Uterus (tissue), 4 donors: ENCODE measurements at places on chromosomes 13 and 19.
A peak's percentile ranks its signal among the peaks of the same experiment; 100 is the strongest.

DNA sequence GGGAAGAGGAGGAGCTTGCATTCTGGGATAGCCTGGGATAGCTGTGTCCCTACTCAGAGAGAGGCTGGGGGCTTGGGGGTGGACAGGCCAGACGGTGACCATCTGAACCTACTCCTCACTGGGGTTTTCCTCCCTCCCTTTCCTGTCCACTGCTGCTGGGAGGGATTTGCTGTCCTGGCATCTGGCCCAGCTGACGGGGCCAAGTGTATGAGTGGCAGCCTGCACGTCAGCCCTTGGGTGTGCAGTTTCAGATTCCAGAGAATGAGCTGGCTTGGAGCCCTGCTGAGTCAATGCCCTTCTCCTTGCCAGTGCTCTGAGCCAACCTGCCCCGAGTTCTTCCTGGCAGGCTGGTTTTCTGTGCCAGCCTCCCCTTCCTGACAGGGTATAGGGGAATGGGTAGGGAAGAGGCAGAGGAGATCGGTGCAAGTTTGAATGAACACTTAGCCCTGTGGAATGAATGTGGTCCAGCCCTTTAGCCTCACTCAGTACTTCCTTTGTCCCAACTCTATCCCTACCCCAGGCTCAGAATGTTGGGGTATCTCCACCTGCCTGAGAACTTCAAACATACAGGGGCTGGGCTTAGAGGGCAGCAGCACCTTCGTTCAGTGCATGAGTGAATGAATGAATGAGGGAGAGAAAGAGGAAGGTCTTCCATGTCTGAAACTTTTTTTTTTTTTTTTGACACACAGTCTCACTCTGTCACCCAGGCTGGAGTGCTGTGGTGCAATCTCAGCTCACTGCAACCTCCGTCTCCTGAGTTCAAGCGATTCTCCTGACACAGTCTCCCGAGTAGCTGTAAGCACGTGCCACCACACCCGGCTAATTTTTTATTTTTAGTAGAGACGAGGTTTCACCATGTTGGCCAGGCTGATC lies 1.8 kb upstream of the ANGPTL4 start:
- DNase-seq = peak; percentile 90

- DNase-seq = no peak
These were observed 615.9 kb downstream of the TBC1D4 start for GRCh38 chr13:74866101-74866500.

DNA sequence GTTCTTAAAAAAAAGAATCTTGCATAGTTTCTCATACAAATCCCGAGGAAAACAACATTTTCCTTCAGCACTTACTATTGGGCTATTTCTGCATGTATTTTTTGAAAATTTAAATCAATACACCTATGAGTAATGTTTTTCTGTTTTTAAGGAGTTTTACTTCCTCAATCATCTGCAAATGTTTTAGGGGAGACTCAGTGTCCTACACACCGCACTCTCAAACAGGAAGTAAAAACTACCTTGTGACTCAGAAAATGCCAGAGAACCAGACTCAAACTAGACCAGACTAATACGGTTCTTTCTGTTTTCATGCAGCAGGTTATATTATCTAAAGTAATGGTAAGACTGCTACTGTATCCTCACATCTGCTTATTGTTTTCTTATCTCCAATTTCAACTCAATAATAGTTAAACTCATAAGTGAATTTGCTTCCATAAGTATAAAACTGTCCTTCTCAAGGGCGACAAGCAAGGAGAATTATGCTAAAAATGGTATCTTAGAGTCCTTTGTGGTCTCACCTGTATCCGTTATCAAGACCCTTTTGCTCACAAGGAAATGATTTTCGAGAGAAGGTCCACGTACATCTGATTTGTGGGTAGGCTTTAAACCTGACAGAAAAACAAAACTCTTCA lies 52.5 kb downstream of the FLT3 start:
- DNase-seq = no peak

DNA sequence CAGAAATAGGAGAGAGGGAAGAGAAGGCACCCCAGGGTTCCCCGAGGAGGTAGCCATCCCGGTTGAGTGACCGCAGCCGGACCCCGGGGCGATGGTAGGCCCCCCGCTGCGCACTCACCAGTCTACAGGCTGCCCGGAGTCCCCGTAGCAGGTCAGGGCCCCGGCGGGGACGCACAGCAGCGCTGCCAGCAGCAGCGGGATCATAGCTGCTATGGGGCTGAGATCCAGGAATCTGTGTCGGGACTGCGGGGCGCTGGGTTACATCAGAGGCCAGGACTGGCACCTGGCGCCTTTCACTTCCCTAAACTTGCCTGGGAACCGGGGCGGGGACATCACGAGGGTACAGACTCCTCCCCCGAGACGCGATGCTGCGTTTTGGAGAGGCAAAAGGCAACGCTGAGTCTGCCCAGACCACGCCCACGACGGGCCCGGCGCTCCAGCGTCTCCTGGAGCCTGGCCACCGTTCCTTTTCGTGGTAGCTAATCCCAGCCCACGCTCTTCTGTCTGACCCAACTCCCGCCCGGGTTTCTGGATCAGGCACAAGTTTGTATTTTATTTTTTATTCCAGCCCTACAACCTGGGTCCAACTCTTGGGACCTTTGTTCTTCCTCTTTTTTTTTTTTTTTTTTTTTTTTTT lies at the start of gene DNASE2:
DNASE2 (minus strand) TSS at position 278 of the 637 bp plus-strand sequence; CDS start at position 204, 74 bp downstream.
- DNase-seq = peak; percentile 96

DNA sequence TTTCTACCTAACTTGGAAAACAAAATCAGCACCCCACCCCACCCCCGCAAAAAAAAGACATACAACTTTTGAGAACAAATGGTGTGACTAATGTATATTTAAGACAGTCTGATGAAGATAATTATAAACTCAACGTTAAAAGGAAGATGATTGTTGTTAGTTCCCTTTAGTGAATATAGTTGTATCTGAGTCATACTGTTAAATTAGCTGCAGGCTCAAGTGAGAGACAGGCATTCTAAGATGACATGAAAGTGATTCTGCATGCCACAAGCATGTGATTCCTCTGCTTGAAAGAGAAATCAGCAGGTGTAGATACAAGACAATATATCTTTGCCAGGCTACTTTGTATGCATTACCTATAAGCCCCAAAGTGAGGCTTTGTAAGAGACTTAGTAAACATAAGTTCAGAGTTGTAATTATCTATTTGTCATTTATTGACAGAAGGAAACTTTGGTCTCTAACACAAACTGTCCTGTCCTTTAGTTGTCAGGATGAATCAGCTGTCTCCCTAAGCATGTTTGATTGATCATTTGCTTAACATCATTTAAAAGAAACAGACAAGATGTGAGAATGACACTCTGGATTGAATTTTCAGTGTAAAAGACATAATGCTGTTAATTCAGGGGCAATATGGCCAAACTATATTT lies 319.4 kb upstream of the HTR2A start:
- DNase-seq = no peak

DNA sequence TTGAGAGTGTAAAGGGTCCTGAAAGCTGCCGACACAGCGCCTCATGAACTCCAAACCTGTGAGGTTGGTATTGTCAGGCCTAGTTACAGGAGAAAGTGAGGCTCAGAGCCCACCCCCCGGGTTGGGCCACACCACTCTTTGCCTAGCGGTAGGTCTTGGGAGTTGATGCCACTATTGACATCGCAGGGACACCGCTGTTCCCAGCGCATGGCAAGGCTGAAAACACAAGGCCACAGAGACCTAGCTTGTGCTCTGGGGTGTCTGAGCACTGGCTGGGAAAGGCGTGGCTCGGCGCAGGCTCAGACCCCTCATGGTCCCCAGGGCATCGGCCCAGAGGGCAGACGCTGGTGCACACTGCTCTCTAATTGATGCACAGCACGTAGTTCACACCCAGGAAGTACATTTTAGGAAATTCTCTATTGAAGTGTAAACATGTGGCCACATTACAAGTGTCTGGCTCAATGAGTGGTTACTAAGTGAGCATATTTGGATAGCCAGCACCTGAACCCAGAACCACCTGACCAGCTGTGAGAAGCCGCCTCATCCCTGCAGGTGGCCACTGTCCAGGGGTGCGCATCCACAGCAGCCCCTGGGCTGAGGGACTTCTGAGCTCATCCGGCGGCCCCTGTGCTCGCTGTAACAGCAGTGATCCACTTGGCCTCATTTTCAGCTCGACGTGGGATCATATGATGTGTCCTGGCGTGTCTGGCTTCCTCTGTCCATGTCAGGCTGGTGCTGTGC lies 27.3 kb downstream of the UPF1 start:
- DNase-seq = no peak

DNA sequence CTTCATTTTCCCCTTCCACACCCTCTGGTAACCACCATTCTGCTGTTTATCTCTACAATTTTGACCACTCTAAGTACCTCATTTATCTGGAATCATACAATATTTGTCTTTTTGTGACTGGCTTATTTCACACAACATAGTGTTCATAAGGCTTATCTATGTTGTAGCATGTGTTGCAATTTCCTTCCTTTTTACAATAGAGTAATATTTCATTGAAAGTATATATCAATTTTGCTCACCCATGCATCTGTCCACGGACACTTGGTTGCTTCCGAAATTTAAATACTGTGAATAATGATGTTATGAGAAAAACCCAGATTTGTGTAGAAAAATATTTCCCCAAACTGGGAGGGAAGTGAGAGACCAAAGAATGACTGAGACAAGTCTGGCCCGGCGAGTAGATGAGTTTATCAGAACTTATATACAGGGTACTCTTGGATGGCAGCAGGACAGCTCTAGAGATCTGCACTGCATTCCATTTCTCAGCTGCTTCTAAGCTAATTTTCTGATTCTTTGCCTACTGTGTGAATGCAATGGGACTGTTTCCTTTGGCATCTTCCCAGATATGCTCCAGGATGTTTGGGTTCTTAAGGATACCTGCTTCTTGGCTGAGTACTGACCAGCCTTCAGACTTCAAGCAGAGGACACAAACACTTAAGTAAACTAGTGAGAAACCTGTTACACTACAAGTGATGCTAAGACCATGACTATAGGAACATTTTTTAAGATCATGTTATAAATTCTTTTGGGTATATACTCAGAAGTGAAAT lies 834.0 kb upstream of the PCDH9 start:
- DNase-seq = no peak

- no peak for DNase-seq
These were observed 185.2 kb upstream of the IRS2 start for GRCh38 chr13:109971456-109972090.

DNA sequence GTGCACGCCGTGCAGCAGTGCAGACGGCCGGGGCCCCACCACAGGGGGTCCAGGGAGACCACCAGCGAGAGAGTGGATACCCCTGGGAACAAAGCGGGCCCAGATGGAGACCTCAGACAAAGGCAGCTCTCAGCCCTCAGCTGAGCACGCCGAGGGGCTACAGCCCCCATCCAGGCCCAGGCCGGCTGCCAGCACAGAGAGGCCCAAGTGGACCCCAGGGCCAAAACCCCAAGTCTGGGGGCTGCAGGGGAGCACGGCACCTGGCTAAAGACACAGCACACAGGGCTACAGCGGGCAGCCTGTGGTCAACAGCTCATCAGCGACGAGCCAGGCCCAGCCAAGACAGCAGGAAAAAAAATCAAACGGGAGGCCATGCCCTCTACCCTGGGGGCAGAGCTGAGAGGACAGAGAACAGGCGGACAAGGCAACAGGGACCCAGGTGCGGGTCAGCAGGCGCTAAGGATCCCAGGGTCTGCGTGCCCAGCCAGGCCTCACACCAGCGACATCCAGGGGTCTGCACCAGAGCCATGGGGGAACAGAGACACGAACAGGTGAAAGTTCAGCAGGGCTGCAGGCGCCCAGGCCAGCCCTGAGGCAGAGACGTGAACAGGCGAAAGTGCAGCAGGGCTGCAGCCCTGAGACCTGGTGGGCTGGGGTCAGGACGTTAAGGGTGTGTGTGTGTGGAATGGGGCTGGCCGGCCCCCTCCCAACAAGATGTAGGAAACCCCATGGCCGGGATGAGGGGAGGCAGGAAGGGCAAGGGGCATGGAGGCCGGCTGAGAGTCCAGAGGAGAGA lies 34.3 kb downstream of the RASA3 start:
- peak; percentile 14 for DNase-seq

DNA sequence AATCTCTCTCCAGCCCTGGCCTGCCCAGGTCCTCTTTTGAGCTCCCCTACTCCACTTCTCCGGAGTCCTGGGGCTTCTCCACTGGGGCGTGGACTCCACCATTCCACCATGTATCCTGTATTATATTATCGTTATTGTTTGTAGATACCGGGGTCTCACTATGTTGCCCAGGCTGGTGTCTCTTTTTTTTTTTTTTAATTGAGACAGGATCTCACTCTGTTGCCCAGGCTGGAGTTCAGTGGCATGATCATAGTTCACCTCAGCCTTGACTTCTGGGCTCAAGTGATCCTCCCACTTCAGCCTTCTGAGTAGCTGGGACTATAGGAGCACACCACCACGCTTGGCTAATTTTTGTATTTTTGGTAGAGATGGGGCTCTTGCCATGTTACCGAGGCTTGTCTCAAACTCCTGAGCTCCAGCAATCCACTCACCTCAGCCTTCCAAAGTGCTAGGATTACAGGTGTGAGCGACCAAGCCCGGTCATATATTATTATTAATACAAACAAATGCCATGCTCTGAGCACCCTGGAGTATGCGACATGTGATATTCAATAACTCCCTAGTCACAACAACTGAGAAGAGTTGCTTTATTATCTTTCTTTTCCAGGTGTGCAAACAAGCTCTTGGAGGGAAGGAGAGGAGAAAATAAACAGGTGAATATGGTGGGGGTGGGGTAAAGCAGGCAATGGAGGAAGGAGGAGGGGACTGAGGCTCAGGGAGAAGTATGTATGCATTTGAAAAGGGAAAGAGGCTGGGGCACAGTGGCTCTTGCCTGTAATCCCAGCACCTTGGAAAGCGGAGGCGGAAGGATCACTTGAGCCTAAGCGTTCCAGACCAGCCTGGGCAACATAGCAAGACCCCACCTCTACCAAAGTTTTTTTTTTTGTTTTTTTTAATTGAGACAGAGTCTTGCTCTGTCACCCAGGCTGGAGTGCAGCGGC lies 2.8 kb upstream of the CERS4 start:
- no peak for DNase-seq

- no peak for DNase-seq
These were observed 448.1 kb upstream of the MIR17HG start for GRCh38 chr13:90899416-90899815.

GRCh38 chr13:99564386-99564785 lies 63.1 kb downstream of the TM9SF2 start:
- DNase-seq = no peak

DNA sequence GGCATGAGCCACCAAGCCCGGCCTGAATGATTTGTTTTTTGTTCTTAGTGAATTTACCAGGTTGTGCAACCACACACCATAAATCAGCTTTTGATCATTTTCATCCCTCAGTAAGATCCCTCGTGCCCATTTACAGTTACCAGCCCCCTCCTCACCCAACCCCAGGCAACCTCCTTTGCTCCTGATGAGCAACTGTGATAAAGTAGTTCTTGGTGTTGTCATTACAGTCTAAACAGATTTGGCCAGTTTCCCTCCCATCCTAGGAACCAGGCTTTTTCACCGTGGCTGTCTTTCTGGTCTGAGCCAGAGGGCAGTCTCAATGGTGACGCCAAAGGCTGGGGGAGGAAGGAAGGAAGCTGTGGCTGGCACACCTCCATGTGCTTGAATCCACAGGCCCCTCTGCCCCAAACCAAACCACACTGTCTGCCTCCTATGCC lies 61.2 kb upstream of the WDFY2 start:
- peak; percentile 37 for DNase-seq

- no peak for DNase-seq
These were observed 25.9 kb downstream of the LATS2 start for GRCh38 chr13:21035498-21035897.
